ENCODE measurements at places on chromosomes 13 and 19.

DNA sequence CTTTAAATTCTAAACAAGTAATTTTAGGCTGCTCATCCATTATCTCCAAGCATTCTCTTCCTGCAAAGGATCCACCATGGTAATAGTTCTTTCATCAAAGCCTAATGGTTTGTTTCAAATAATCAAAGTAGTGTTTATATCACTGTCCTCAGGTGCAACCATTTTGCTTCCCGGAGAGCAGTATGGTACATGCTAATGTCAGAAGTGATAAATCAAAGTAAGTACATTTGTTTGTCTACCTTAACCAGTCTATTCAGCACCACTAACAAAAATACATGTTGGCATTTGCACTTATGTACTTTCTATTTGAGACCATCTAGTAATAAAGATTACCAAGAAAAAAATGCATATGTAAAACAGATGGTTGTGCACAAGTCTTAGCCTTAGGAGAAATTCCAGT is 37.5 kb downstream of the DACH1 start:
- DNase-seq: no peak

DNA sequence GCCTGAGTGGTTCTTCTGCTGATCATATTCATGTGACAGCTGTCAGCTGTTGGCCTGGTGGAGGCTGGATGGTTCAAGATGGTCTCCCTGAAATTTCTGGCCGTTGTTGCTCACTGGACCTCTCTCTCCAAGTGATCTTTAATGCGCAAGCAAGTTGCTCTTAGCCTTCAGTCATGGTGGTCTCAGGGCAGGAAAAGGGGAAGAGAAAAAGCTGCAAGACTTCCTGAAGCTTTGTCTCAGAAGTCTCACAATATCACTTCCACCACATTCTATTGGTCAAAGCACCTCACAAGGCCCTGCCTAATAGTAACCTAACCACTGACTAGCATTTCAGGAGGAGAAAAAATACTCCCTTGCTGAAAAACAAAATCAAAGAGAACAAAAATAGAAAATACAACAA is 1.6 kb upstream of the ZNF567 start:
- no peak for DNase-seq

- no peak for DNase-seq
These were observed 293.0 kb upstream of the SOX21 start for GRCh38 chr13:95005300-95005699.

DNA sequence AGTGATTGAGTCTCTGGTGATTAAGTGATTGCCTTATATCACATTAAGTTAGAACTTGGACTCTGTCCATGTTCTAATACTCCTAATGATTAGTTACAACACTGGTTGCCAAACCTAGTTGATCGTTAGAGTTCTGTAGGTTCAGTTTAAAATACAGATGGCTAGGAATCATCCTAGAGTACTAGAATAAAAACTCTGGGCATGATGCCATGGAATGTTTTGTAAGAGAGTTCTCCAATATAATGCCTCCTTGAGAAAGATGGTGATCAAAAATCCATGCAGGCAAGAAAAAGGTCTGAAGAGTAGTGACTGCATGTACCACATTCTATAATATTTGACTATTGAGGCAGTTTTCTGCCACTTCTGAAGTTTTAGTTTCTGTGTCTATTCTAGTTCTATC is 176.3 kb downstream of the GPC5 start:
- no peak for DNase-seq

GRCh38 chr13:60629158-60629557 is 232.1 kb downstream of the TDRD3 start:
- DNase-seq: no peak

DNA sequence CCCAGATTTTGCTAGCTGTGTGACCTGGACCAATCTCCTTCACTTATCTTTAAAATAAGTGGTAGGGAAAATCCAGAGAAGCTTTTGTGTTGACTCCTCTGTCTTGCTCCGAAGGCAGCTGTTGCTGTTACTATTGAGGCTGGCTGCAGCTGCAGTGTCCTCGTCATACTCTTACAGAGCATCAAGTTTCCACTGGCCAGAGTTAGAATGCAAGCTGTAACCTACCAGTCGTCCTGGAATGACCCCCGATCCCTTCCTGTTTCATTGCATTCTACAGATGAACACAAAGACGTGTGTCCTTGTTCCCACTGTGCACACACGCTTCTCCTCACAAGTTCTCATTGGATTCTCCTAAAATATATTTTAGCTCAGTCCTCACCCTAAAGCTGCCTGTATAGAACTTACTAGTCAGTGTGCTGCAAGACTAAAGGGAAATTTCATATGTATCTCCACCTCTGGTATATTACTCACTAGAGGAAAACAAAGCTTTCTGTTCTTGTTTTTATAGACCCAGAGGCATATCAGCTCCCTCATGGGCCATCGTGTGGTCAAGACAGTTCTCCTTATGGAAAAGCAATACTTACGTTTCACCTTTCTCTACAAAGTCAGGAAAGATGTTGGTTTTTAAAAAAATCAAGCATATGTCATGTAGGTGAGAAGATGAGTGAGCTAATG is 589.8 kb downstream of the LMO7 start:
- no peak for DNase-seq

- DNase-seq: no peak
These were observed 112.3 kb downstream of the MIPEP start for GRCh38 chr13:23776698-23777574.

- DNase-seq: no peak
These were observed 55.7 kb upstream of the DCT start for GRCh38 chr13:94535231-94535630.

DNA sequence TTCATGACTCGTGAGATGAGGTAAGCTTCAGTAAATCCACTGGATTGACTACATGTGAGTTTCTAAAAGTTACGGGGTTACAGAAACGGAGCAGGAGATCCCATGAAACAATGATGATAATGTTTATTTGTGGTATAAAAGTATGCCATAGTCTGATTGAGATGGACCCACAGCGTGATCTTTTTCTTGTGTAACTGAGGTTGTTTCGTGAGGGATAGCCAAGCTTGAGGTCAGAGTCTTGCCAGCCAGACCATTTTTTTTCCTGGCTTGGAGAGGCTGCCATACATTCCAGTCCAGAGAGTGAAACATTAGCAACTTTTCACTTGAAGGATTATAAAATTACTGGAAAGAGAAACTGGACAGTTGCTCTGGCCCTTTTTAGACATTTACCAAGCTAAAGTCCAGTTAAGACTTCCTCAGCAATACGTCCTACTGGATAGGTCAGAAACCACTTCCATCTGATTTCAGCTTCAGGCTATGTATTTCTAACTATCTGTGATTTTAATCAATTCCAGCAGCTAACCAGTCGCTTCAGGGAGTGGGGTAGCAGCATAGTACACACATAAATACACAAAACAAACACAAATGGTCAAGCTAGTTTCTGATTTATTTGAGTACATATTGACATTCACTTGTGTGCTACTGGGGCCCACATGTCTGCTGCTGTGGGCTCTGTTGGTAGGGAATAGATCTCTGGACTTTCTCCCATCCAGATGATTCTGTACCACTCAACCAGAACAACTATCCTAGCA is 194.6 kb downstream of the POSTN start:
- DNase-seq: no peak

- no peak for DNase-seq
These were observed 9.6 kb downstream of the USP12 start for GRCh38 chr13:27161980-27162379.

- DNase-seq: no peak
These were observed 152.9 kb downstream of the SIPA1L3 start for GRCh38 chr19:38059897-38060296.
